ENCODE measurements at places on chromosomes 1 and 21. TPM values are rescaled to one million over a fixed set of nuclear protein-coding genes. Genes with fewer than 3 reads are reported as not detected.

- no peak for DNase-seq
Observed at GRCh38 chr1:53587252-53587988, 128.2 kb downstream of the DMRTB1 start.

The SLC9C2 gene
- not detected for polyA plus RNA-seq

DNA sequence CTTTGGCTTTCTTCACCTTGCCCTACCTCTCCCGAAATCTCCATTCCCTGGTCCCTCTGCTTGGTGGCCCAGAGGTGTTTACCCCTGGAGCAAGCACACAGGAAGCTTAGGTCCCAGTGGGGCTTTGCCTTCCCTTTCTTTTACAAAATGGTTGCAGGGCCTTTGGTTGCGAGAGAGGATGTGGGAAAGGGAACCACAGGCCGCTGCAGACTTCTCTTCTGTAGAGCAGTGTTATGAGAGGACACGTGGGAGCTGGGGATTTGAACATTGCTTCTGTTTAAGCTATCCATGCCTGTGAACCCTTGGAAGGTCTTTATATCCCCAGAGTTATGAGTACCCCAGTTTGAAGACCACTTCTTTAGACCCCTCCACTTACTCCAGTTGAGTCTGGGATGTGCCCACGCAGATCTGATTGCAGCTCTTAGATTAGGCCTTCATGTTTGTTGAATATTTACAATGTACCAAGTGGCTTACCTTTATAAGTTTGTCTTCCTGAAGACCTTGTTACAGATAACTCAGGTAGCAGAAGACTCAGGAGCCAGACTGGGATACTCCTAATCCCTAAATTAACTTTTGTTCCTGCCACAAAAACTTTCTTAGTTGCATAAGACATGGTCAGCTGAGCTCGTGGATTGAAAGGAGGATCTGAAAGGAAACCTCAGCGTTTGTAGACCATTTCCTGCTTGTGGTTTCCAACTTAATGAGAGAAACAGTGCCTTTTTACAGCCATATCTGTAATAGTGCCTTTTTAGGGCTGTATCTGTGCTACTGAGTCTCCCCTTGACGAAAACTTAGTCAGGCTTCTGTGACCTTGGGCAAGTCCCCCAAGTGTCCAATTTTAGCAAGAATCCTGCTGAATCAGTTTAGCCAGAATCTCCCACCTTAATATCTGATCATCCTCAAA is 21.9 kb upstream of the IVNS1ABP start:
- no peak for DNase-seq

The SLFNL1 gene
- polyA plus RNA-seq: 0.59 TPM
